ENCODE measurements at places on chromosomes 4 and X. TPM values are rescaled to one million over a fixed set of nuclear protein-coding genes. Genes with fewer than 3 reads are reported as not detected.

- no peak for DNase-seq
Observed at GRCh38 chr4:4217113-4217512, 9.6 kb downstream of the OTOP1 start.

GRCh38 chr4:92299152-92299551, 4.6 kb upstream of the GRID2 start:
- no peak for DNase-seq

- DNase-seq = no peak
Observed at GRCh38 chrX:9958183-9958582, 9.0 kb upstream of the CLDN34 start.

GRCh38 chrX:15216280-15216679, 53.6 kb downstream of the ASB9 start:
- DNase-seq = no peak

- no peak for DNase-seq
Observed at GRCh38 chr4:23945451-23946017, 55.7 kb upstream of the PPARGC1A start.

GRCh38 chr4:158157412-158157811, 15.4 kb downstream of the GASK1B start:
- no peak for DNase-seq

DNA sequence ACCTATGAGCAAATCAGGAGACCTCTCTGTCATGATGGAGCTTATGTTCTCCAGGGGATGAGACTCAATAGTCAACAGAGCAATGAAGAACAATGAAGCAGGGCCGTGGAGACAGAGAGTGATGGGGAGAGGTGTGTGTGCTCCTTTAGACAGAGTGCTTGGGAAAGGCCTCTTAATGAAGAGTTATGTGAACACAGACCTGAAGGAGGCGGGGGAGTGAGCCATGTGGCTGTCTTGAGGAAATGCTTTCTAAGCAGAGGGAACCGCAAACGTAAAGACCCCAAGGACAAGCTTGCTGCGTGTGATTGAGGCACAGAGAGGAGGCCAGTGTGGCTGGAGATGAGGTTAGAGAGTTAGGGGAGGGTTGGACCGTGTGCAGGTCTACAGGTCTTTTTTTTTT, 53.1 kb downstream of the CHRNA9 start:
- DNase-seq = no peak

DNA sequence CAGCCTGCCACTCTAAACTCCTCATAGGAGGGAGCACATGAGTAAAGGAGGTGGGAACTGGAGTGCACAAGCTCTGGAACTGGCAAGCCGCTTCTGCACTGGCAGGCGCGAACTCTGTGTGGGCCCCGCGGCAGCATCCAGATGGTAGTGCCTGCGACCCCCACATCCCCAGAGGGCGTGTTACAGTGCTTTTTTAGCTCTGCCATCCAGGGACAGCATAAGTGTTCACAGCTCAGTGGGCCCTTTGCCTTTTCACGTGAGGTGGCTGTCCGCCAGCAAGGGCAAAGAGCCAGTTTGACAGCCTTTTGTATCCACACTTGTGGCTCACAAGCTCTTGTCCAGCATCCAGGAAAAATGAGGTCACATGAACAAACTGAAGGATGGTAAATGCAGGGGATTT, 581.6 kb upstream of the DIAPH2 start:
- no peak for DNase-seq

DNA sequence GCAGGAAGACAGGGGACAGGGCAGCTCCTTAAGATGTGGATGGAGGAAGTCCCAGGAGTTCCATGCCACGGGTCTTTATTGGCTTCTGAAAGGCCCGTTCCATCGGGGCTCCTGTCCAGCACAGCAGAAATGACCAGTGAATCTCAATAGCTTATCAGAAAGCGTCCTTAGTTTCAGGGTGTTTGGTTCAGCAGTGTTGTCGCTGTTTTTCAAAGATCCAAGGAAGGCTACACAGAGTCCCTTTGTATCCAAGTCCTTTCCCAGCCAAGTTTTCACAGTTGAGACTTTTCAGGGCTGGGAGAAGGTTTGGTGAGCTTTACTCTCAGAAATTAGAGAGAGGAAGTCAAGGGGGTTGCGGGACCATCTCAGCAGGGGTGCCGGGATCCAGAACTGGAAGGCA, 5.0 kb upstream of the ZCCHC4 start:
- no peak for DNase-seq

DNA sequence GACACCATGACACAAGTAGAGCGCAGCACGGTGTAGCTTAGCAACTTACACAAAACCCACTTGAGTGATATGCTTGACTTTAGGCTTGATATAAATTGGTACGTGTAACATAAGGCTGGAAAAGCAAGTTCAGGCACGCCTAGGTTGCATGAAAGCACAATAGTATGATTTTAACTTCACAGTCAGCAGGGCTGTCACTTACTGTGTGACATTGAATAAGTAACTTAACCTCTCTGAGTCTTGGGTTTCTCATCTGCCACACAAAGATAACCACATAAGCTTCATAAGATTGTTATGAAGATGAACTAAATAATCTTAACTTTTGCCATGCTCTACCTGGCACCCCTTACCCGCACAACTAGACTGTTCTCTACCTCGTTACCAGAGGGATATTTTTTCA, 9.5 kb downstream of the SRD5A3 start:
- DNase-seq = no peak

- DNase-seq = no peak
Observed at GRCh38 chr4:189445613-189446012, 495.1 kb upstream of the FRG1 start.

DNA sequence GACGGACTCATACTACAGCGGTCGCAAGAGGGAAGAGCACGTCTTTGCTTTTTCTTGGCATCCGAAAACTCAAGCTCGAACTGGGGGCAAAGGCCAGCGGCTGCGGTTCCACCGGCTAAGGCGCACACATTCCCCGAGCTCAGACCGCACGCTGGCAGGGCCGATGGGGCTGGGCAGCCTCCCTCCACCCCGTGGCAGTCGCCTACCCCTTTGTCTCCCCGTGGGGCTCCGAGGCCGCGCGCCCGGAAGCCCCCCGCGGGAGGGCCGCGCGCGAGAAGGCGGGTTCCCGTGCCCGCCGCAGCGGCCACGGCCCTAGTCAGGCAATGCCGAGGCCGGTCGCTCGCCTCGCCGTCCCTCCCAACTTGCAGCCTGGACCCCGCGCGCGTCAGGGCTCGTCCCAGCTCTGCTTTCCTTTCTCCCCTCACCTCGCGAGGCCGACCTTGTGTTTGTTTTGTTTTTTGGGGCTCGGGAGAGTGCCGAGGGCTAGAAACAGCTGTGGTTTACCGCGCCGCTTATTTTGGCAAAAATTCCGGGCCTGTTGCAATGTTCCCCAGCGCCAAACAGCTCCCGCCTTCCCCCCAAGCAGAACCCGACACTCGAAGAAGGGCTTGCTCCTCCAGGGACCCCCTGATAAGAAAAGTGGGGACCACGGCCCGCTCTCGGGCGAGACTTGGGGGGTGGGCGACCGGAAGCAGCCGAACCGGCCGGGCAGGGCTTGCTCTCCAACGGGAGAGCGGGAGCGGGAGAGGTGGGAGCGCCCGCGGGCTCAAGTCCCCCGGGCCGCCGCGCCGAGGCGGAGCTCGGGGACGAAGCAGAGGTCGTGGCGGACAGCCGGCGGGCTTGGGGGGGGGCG, 561 bp upstream of the N4BP2 start:
- peak; percentile 73 for DNase-seq

- DNase-seq = no peak
Observed at GRCh38 chrX:21725496-21725895, 32.4 kb downstream of the SMPX start.

DNA sequence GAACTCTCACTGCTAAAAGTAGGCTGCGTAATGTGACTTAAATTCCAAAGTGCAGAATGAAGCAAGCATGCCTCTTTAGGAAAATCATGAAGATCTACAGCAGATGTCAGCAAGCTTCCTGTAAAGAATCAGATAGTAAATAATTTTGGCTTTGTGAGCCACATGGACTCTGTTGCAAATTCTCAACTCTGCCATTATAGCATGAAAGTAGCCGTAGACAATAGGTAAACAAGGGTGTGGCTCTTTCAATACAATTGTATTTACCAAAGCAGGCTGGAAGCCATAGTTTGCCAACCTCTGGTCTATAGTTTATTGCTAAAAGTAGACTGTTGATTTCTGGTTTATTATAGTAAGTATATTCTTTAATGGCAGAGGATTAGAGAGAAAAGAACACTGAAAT, 80.3 kb upstream of the FAM9B start:
- DNase-seq = no peak

GRCh38 chr4:84722720-84723119, 139.8 kb downstream of the CDS1 start:
- no peak for DNase-seq

GRCh38 chrX:34632384-34632783, 24.7 kb downstream of the TMEM47 start:
- no peak for DNase-seq

DNA sequence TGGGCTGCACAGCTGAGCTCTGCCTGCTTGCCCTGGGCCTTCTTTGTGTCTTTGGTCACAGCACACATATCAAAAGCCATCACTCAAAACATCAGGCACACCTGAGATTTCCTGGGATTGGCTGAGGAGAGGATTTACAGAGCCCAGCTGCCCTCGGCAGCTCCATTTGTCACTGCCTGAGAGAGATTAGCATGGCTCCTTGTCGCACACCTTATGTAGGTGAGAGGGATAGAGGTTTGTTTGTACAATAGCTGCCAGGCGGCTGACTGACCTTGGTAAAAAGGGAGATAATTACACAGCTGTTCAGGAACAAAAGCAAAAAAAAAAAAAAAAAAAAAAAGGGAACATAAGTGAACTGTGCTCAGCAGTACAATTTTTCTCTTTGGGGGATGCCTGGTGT, 63.2 kb downstream of the MGST2 start:
- DNase-seq = no peak

- DNase-seq = no peak
Observed at GRCh38 chrX:51296138-51296537, 36.5 kb upstream of the NUDT10 start.

- peak; percentile 50 for DNase-seq
Observed at GRCh38 chr4:72846280-72847111, 223.0 kb downstream of the COX18 start.

GRCh38 chrX:13101441-13102139, 57.2 kb upstream of the FAM9C start:
- peak; percentile 93 for DNase-seq

DNA sequence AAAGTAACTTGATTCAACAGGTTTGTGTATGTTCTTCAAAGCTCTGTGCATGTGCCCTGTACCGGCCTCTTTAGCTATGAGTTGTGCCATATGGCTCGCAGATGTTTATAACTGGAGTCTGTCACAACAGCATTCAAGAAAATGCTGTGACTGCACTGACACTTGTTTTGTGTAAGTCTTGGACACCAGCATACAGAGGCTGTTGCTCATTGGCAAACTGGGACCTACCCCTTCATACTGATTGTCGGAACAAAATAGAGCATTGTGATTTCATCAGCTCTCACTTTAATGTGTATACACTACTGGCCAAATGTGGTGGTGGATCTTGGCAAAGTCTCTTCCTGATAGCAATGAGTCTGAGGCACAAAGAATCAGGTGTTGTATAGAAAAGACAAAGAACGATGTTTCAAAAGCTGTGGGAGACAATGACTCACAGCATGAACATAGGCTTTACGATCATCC, 133.9 kb downstream of the EGF start:
- no peak for DNase-seq

DNA sequence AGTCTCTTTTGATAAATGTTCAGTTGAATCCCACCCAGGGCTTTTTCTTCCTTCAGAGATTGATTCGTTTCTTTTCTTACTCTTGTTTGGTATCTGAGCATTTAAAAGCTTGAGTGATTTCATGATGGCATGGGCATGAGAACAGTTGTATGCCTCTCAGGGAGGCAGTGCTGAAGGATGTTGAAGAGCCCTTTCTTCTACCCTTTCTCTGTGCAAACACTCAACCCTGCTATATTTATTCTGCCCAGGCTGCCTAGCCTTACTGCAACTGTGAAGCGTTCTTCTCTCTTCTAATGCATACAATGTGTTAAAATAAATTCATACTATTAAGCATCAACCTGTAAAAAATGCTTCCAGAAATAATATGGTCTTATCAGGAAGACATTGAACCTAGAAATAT, 367.6 kb upstream of the LCORL start:
- no peak for DNase-seq

DNA sequence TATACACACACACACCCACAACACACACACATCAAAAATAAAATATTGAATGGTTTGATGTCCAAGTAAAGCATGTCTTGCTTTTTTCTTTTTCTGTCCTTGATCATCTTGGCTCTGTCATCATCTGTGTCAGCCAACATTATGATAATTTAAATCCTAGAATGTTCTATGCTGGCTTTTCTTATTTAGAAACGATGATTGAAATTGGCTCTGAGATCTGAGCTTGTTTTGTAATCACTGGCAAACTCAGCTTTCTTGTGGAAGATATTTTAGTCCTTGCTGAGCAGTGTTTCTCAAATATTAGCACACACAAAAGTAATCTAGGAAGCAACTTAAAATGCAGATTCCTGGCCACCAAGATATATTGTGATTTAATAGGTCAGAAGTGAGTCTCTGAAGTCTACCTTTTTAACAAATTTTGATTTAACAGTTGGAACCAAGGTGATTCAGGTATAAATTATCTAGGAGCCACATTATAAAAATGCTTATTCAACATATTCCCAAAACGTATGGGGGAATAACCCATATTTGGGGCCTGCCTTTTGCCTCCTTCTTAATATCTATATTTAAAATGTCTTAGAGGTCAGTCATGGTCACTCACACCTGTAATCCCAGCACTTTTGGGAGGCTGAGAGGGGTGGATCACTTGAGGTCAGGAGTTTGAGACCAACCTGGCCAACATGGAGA, 24.0 kb upstream of the DSPP start:
- no peak for DNase-seq

GRCh38 chr4:288891-289290, 16.4 kb downstream of the ZNF732 start:
- no peak for DNase-seq

Gene C1QTNF7
- total RNA-seq = not detected

Gene SMIM10
- 0.52 TPM for total RNA-seq

Gene RS1
- total RNA-seq = not detected

Gene MID1
- total RNA-seq = 57.0 TPM

Gene NAP1L5
- 0.28 TPM for total RNA-seq

Gene TMEM255A
- 9.4 TPM for total RNA-seq

Gene NPNT
- total RNA-seq = 0.48 TPM

Gene SHROOM3
- 44.3 TPM for total RNA-seq

Gene GPR173
- total RNA-seq = 7.0 TPM

Gene GRIA2
- not detected for total RNA-seq

Gene H2BW2
- not detected for total RNA-seq

Gene PPP1R3F
- 5.2 TPM for total RNA-seq

Gene SPANXN3
- not detected for total RNA-seq

Gene LAP3
- total RNA-seq = 45.0 TPM

Measured in PC-9 (cell line).